ENCODE measurements at places on chromosomes 11 and 22. TPM values are rescaled to one million over a fixed set of nuclear protein-coding genes. Genes with fewer than 3 reads are reported as not detected.

The BTG4 gene
- total RNA-seq = not detected

The PKDREJ gene
- not detected for total RNA-seq

The HBG2 gene
- total RNA-seq = not detected

The SYT7 gene
- 0.59 TPM for total RNA-seq

The GNB1L gene
- total RNA-seq = 5.3 TPM

The CTSW gene
- not detected for total RNA-seq

The OR10W1 gene
- not detected for total RNA-seq

The EXPH5 gene
- total RNA-seq = 0.09 TPM

The SCGB1C1 gene
- total RNA-seq = not detected

The OR6T1 gene
- not detected for total RNA-seq

The ARHGAP20 gene
- 4.5 TPM for total RNA-seq

The OR51B5 gene
- total RNA-seq = 0.30 TPM

The PKNOX2 gene
- 1.8 TPM for total RNA-seq

The YPEL1 gene
- total RNA-seq = 0.37 TPM

The OR2D2 gene
- 0.78 TPM for total RNA-seq

The IGSF9B gene
- under 0.01 TPM for total RNA-seq

The MRGPRE gene
- total RNA-seq = not detected

The MS4A6E gene
- not detected for total RNA-seq

The DERL3 gene
- 0.83 TPM for total RNA-seq

The OR5B2 gene
- not detected for total RNA-seq

The CFAP300 gene
- 5.3 TPM for total RNA-seq

The MLC1 gene
- total RNA-seq = 0.18 TPM

The WNT7B gene
- total RNA-seq = under 0.01 TPM

The FAM111B gene
- 0.89 TPM for total RNA-seq

The OR10D3 gene
- not detected for total RNA-seq

The EP300 gene
- 68.3 TPM for total RNA-seq

The POTEH gene
- total RNA-seq = not detected

The MYO18B gene
- 3.6 TPM for total RNA-seq

The C22orf15 gene
- 3.3 TPM for total RNA-seq

The FAM83F gene
- not detected for total RNA-seq

The OR5P2 gene
- total RNA-seq = not detected

The BTBD18 gene
- total RNA-seq = not detected

The ANGPTL5 gene
- not detected for total RNA-seq

The MMP8 gene
- total RNA-seq = 1.5 TPM

The SCN3B gene
- total RNA-seq = 0.30 TPM

The HEPHL1 gene
- 0.09 TPM for total RNA-seq

The DEUP1 gene
- not detected for total RNA-seq

The CREB3L1 gene
- 82.1 TPM for total RNA-seq

The CNTN5 gene
- 1.5 TPM for total RNA-seq

The APOL4 gene
- total RNA-seq = not detected

The SYCE3 gene
- total RNA-seq = not detected

The CASP12 gene
- not detected for total RNA-seq

The TMPRSS4 gene
- total RNA-seq = not detected

The XKR3 gene
- not detected for total RNA-seq

The MS4A4E gene
- total RNA-seq = not detected

The CSRP3 gene
- not detected for total RNA-seq

The ELF5 gene
- total RNA-seq = not detected

The HBD gene
- total RNA-seq = not detected
